Stomach (tissue), 19 donors: ENCODE measurements at places on chromosomes 2 and 18. TPM values are rescaled to one million over a fixed set of nuclear protein-coding genes. Genes with fewer than 3 reads are reported as not detected.
A peak's percentile ranks its signal among the peaks of the same experiment; 100 is the strongest.

Gene LINC00305
- total RNA-seq = not detected

Gene PCARE
- total RNA-seq = not detected

Gene DCTN1
- total RNA-seq = 88.4 TPM

Gene ABCG5
- not detected for total RNA-seq

Gene SP140
- total RNA-seq = 6.4 TPM

Gene OSR1
- total RNA-seq = 39.4 TPM

Gene GKN2
- total RNA-seq = 1,354 TPM

Gene ARHGAP15
- total RNA-seq = 5.8 TPM

Gene SIX2
- total RNA-seq = 17.9 TPM

Gene ORC2
- 19.3 TPM for total RNA-seq

Gene POTEI
- total RNA-seq = 22.3 TPM

Gene PAX3
- not detected for total RNA-seq

Gene AOX1
- total RNA-seq = 12.9 TPM

Gene SAG
- total RNA-seq = not detected

Gene MAPRE2
- 22.2 TPM for total RNA-seq

Gene NETO1
- not detected for total RNA-seq

- peak; percentile 14 for DNase-seq
Observed at GRCh38 chr2:104939570-104940217, 85.8 kb downstream of the POU3F3 start.

- DNase-seq = no peak
Observed at GRCh38 chr2:29110916-29111535, 4.2 kb upstream of the CLIP4 start.

DNA sequence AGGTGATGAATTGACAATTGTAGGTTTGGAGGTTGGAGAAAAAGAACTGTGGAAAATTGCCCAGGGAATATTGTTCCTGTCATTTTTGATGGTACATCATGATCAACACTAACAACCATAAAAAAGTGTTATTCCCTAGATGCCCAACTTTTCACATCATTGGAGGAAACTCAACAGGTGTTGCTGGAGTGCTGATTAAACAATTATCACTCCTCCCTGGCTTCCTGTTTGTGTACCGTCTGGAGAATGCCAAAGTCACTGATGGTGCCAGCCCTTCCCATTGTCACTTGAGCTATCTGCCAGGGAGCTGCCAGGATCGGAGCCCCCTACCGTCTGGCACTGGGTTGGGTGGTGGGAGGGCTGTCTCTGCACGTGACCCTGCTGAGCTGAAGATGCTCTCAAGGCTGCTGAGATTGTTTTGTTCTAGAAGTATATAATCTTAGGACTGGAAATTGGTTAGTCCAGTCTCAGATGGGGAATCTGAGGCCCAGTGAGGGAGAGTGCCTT, 156.9 kb downstream of the PRKCE start:
- no peak for DNase-seq

GRCh38 chr2:8281950-8282857, 399.7 kb upstream of the ID2 start:
- no peak for DNase-seq

GRCh38 chr2:113278742-113279139, at the start of gene PAX8:
PAX8 (minus strand) TSS chr2:113278921; CDS start chr2:113278394, 527 bp downstream.
- DNase-seq = no peak

GRCh38 chr18:63255435-63255834, 64.1 kb downstream of the BCL2 start:
- DNase-seq = no peak

- DNase-seq = no peak
Observed at GRCh38 chr2:72131916-72132841, 15.5 kb downstream of the CYP26B1 start.

DNA sequence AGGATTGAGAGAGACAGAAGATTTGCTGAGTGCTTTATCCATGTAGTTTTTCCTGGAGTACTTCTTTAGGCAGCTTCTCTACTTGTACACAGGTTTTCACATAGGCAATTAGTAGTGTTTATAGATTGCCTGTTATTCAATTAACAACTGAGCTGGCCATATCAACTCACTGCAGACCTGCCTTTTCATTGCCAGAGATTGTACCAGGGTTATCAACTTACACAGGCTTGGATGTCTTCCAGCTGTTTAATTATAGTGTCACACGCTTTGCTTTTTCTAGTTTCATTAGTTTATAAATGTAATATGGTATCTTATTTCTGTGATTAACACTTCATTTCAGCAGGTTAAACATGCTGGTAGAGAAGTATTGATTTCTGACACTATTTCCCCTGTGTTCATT, 125.9 kb downstream of the GPD2 start:
- DNase-seq = no peak

- DNase-seq = peak; percentile 94
Observed at GRCh38 chr18:32349728-32350395, 120.8 kb downstream of the GAREM1 start.

DNA sequence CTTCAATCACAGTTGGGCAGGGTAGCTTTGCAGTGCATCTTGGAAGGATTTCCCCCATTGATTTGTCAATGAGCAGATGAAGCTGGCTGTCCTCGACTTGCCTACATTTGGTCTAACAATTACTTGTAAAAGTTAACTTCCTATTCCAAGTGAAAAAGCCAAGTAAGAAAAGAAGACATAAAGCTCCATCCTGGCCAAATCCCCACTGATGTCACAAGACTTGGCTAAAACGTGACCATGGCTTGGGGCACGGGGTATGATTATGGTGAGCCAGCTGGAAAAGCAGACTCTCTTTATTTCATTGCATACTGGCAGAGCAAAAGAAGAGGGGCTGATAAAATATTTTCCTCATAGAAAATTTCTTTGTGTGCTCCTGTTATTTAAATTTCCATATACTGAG, 25.4 kb upstream of the PID1 start:
- no peak for DNase-seq

- DNase-seq = no peak
Observed at GRCh38 chr18:3452750-3453539, 3.0 kb downstream of the TGIF1 start.

GRCh38 chr2:37721201-37721560, 49.7 kb upstream of the CDC42EP3 start:
- no peak for DNase-seq

DNA sequence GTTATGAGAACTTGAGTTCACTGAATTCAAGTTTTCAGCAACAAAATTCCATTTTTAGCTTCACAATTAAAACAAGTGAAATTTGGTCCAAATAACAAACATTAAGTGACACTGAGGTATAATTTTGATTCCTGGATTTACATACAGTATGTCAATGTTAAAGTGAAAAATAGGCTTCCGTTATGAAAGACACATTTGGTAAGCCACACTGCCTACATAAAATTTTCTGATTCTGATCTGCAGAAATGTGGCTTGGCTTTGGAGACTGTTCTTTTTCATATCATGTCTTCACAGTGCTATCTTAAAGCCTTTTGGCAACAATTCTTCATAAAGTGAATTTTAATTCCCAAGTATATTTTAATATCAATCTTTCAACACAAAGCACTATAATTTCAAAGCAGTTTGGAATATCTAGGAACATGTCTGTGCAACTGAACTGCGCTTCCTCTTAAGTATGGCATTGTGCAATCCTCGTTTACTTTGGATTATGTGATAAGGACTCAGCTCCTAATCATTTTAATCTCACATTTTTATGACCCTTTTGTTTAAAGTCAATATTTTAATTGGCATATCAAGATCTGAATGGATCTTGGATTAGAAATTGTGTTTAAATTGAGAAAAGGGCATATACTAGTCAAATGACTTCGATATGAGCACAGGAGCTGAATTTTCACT, 60.0 kb downstream of the RBMS1 start:
- no peak for DNase-seq

- DNase-seq = peak; percentile 7
Observed at GRCh38 chr2:12884713-12885282, 168.1 kb downstream of the TRIB2 start.

- DNase-seq = no peak
Observed at GRCh38 chr2:186737732-186738508, 44.1 kb downstream of the FAM171B start.

DNA sequence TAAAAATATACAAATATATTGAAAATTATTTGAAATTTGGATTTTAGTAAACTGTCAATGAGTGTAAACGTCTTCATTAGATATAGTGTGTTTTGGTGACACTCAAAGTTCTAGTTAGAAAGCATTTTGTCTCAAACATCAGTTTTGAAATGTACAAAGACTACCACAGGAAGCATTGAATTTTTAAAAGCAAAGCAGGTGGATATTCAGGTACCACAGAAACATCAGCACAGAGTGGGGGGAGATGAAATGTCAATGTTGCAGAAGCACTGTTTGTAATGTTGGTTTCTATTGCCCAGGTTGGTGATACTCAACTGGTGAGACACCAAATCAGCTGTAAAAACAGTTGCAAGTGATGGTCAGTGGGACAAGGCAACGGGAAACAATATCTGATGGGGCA, 136.5 kb upstream of the ITGA4 start:
- no peak for DNase-seq

DNA sequence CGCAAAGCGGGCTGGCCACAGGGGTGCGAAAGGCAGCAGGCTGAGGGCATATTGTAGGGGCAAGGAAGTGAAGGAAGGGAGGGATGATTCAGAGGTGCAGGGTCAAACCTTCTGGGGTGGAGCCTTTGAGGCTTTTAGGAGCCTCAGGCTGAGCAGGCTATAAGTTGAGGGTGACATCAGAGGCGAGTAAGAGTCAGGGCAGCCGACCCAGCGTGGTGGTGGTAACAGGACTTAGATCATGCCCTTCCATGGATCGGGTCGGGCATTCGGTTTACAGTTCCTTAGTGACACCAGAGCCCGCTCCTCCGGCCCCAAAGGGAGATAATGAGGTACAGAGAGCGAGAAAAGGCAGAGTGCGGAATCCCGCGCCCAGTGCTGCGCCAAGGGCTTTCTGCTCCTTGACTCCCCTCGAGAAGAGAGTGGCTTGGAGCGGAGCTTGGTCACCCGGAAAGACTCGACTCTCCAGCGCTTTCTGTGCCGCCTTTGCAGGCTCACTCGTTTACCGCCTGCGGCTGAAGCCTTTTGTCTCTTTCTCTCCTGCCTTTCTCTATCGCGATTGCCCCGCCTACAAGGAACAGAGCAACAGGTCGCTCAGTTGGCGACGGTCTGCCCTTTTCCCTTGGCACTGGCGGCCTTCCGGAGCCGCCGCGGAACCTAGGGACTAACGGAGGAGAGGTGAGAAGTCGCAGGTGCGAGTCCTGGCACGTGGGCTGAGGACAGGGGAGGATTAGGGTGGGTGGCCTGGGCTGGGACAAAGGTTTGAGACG, 720 bp downstream of the LBX2 start:
- peak; percentile 40 for DNase-seq

DNA sequence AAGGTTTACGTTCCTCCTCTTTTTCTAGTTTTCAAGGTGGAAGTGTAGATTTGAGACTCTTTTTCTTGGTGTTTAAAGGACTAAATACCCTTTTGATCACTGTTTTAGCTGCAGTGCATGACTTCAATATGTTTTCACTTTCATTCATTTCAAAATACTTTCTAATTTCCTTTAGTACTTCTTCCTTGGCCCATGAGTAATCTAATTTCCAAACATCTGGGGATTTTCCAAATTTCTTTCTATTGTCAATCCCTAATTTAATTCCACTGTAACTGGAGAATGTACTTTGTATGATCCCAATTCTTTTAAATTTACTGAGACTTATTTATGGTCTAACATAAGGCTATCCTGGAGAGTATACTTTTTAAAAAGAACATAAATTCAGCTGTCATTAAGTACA, 3.8 kb upstream of the RHBDD1 start:
- no peak for DNase-seq

GRCh38 chr2:72293620-72294019, 146.0 kb upstream of the CYP26B1 start:
- no peak for DNase-seq

- DNase-seq = no peak
Observed at GRCh38 chr2:84319581-84319980, 139.5 kb downstream of the SUCLG1 start.

DNA sequence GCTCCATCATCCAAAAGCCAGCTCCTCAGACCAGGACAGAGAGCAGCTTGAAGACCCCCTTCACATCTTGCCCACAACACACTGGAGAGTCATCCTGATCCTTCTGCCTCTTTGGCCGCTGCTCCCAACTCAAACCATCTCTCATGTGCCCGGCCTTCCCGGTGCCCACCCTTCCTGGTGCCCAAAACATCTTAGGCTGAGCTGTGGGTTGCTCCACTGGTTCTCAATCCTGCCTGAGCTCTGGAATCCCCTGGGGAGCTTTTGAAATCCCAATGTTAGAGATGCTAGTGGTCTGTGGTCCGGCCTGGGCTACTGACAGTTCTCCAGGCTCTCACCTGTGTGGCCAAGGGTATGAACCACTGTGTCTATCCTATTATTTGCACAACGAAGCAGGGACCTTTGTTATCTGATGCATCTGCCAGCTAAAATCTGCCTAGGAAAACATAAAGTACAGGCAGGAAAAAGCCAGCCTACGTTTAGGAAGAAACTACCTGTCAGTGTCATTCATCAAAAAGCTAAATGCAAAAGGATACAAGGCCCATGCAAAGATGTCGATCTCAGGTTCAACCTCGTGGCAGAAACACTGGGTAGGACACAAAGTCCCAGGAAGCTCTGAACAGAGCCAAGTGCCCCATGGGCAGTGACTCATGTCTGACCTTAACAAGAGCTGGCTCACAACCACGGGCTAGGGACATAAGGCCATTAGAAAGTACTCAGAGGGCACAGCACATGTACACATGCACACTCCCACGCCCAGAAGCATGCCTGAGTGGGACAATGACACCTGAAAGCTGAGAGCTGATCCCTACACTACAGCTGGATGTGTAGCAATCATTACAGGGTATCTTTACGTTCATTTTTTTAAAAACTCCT, 30.8 kb downstream of the TBC1D8 start:
- DNase-seq = peak; percentile 78

- DNase-seq = no peak
Observed at GRCh38 chr2:195477248-195477995, 179.6 kb upstream of the SLC39A10 start.

DNA sequence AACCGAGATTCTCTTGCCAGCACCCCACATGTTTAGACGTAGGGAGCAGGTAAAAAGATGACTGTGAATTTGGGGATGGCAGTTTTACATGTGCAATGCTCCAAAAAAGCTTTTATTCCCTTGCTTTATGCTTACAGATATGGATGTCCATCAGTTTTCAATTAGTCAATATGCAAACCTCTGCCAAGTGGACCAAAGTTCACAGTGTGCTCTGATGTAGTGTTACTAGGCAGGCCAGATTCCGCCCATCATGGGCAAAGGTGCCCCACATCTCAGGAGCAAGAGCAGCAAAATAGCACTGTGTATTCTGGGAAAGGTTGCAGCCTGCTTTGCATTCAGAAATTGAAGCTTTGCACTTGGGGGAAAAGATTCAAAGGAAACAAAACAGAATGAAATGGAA, 329.7 kb upstream of the ZEB2 start:
- DNase-seq = no peak

DNA sequence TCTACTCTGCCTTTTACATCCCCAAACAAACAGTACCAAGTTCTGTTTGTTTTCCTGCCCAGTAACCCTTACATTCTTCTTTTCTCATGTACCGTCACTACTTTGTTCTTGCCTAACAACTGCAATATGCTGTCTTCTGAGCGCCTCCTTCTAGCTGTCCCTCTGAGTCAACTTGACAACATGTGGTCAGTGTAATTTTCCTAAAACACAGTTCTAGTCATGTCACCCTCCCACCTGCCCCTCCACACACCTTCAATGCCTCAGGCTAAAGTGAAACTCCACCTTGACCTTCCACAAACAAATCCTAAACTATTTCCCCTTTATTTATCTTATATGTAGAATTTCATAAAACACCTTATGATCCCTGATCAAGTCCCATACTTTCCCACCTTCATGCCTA, 124.6 kb upstream of the CD302 start:
- no peak for DNase-seq
